ENCODE measurements at places on chromosomes 1 and 21.

- no peak for ATAC-seq
Observed at GRCh38 chr1:218717575-218717974, 372.4 kb downstream of the TGFB2 start.

DNA sequence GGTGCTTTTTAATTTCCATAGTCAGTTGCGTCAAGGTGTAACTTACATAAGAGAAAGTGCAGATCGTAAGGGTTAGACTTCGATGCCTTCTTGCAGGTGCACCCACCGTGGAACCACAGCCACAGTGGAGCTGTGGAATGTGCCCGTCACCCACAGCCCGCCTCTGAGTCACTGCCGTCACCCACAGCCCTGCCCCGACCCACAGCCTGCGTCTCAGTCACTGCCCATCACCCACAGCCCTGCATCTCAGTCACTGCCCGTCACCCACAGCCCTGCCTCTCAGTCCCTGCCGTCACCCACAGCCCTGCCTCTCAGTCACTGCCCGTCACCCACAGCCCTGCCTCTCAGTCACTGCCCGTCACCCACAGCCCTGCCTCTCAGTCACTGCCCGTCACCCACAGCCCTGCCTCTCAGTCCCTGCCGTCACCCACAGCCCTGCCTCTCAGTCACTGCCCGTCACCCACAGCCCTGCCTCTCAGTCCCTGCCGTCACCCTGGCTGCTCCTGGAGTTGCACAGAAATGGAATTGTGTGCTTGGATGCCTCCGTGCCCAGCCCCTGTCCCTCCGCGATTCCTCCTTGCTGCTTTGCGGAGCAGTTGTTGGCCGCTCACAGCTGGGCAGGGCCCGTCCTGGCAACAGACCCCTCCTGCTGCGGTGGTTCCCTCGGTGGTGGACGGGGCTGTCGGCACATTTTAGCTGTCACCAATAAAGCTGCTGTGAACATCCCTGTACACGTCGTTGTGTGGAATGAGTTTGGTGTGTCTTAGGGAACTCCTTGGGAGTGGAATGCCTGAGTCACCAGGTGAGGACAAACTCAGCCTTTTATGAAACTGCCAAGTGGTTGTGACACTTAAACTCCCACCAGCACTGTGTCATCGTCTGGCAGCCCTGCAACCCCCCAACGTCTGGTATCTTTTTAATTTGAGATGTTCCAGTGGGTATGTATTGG, 44.9 kb upstream of the COL6A2 start:
- ATAC-seq: no peak

GRCh38 chr1:167223144-167224103, 2.7 kb downstream of the POU2F1 start:
- ATAC-seq: no peak

GRCh38 chr21:39966786-39967185, 99.5 kb downstream of the PCP4 start:
- no peak for ATAC-seq

DNA sequence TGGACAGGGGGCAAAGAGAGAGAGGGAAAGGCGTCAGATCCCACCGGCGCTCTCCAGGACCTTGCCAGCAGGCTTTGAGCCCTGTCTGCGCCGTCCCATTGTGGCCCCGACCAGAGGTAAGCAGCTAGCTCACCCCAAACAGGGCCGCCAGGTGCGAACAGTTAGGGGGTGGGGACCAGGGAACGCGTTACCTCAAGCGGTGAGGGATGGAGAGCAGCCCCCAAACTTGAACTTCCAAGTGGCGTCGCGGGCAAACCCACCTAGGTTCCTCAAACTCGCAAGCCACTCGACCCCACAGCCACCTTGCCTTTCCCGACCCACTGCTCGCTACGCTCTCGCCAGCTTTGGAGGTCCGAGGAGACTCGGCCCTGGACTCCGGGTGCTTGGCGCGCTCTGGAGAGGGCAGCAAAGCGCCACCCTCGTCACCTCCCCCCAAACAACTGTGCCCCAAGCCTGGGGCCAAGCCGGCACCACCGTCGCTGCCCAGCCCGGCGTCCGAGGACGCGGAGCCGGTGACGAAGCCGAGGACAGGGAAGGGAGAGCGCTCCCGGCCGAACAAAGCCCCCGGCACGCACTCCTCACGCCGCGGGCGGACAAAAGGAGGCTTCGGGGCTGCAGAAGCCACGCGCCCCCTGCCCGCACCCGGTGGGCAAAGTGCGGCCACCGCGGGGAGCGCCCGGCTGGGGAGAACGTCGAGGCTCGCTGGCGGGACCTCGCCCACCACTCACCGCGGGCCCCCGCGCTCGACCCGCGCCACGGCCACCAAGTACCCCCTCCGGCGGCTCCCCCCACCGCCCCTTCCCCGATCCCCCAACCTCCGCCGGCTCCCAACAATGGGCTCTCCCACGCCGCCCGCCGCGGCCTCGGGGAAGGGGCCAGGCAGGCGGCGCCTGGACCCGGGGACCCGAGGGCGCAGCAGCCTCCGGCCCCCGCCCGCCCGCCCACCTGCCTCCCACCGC, 976 bp downstream of the SSBP3 start:
- no peak for ATAC-seq

GRCh38 chr1:38029685-38030511, 16.7 kb downstream of the POU3F1 start:
- ATAC-seq: peak; percentile 71

- no peak for ATAC-seq
Observed at GRCh38 chr21:37008724-37009123, 2.2 kb downstream of the RIPPLY3 start.

- no peak for ATAC-seq
Observed at GRCh38 chr1:178530037-178530402, 17.1 kb downstream of the TEX35 start.

DNA sequence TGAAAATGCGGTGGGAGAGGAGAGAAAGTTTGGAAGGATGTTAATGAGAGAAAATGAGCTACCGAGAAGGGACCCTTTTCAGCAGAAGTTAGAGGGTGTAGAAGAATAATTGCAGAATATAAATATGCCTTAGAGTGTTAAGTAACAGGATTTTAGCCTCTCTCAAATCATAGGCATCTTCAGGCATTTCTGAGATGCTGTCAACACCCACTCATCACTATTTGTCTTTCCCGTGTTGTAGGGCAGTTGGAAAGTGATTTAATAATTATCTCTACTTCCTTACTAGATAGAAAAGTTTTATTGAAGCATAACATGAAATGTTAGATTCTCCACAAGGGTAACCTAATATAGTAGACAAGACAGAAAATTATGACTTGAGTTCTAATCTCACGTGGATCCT, 96.4 kb upstream of the RGS4 start:
- ATAC-seq: no peak

DNA sequence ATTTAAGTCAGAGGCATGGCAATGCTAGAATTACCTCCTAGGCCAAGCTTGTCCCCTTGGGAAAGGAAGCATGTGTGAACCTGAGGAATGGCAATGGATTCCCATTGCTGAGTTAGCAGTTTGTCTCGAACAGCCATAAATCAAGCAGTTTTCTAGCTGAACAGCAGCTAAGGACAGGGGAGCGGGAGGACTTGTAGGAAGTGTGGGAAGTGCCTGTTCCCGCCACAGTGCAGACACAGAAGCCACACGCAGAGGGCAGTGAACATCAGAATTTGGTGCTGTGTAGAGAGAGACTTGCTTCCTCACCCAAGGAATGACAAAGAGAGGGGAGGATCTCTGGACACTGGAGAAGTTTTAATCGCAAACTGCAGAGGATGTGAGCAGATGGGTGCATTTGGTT, 3.8 kb downstream of the PHGDH start:
- ATAC-seq: no peak

DNA sequence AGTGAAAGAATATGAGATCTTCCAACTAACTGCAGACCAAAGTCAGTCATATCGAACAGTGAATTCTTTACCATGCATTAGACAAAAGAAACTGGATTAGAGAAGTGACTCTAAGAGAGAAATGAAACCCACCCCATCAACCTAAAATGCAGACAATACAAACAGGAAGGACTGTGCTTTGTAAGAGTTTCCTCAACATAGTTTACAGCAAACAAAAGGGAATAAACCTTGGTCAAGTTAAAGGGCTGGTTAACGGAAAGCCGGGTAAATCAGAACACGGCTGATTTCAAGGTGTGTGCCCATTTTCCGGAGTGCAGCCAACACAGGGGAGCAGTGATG, 39.2 kb downstream of the SIPA1L2 start:
- ATAC-seq: peak; percentile 52

DNA sequence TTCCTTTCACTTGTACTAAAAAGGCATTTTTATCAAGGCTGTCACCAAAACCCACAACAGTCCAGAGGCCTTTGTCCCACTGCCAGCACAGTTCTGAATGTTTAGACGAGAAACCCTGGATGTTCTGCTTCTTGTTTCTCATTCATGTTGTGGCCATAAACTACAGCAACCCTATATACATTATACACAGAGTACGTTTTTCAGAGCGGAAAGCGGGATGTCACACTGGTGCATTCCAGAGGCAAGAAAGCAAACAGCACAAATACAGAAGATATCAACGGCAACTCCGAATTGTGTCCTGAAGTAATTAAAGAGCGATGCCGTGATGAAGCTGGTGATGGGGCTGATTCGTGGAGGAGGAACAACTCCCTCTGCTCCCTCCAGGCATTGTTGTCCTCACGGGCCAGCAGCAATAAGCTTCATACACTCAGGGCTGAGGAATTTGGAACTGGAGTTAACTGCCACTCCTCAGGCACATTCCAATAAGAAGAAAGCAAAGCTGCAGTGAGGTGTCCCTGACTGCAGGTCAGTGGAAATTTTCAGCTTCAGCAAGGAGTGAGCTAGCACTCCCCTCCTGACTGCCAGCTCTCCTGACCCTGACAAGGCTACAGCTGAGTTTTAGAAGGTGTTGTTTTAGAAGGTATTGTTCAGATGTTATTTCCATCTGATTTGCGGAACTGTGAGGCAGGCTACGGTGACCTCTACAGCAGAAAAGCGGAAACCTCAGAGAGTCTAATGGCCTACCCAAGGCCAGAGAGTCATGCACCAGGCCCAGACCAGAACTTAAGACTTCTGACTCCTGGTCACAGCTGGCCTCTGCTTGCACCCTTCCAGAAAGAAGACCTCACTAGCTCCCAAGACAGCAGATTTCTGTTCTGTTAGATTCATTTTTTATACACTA, 149.0 kb downstream of the TGFBR3 start:
- ATAC-seq: no peak

- no peak for ATAC-seq
Observed at GRCh38 chr1:246483569-246483933, 23.5 kb downstream of the SMYD3 start.

GRCh38 chr1:54812801-54813484, 11.8 kb upstream of the TTC22 start:
- peak; percentile 47 for ATAC-seq

DNA sequence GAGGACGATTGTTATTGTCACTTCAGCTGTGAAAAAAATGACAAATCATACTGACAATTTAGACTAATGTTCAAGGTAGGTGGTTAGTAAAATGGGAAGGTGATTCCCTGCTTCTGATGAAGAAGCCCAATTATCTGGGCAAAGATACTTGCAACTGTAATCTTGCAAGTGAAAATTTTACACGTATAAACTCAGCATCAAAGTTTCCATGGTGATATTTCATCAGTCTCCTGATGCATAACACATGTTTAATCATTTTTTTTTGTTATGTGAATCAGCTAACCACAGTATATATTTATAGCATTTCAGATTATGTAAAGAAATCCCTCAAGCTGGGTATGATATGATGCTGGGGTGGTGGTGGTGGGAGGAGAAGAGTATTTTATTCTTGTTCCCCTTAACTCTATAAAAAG, 16.4 kb upstream of the KCNK1 start:
- no peak for ATAC-seq

- ATAC-seq: no peak
Observed at GRCh38 chr1:29267321-29268070, 31.2 kb downstream of the PTPRU start.

DNA sequence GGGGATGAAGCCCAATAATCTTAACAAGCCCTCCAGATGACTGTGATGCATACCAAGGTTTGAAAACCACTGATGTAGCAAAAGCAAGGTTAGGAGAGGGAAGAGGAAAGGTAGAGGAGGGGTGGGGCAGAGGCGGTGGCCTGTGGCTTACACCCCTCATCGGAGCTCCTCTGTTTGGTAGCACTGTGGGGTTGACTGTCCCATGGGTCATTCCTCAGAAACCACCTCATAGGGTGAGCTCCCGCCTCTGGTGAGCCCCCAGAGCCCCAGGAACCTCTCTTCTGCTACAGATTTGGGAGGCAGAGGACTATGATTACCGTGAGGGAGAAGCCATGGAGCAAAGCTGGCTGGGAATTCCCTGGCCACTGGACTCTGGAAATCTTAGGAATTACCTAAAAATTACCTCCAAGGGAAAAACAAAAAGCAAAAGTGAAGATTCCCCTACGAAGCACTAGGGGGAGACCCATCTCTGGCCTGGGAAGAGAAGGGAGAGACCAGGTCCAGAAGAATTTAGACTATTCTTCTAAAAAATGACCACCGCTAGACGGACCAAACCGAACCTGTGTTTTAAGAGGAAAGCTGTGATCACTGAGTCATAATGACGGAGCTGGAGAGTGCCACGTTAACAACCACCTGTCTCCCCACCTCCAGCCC, 1.5 kb upstream of the RASSF5 start:
- no peak for ATAC-seq

- no peak for ATAC-seq
Observed at GRCh38 chr21:32516756-32517649, 68.3 kb downstream of the TCP10L start.

GRCh38 chr1:183817576-183818288, 12.8 kb downstream of the RGL1 start:
- no peak for ATAC-seq

DNA sequence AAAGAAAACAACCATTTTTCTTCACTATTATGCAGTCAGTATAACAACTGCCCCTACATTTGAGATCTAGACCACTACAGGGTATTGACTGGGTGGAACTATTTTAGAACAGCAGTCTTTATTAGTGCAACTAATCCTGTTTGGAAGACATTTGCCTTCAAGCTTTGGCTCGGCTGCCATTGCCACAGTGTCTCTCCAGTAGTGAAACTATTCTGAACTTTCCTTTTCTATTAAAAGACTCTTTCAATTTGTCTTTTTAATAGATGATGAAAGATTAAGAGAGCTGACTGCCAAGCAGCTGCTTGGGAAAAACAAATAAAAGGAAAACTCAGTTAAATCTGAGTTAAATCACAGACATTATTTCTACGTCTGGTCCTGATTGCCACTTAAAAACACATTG, 49.3 kb downstream of the LPGAT1 start:
- no peak for ATAC-seq

- ATAC-seq: no peak
Observed at GRCh38 chr1:155322571-155322952, 1.9 kb downstream of the RUSC1 start.

DNA sequence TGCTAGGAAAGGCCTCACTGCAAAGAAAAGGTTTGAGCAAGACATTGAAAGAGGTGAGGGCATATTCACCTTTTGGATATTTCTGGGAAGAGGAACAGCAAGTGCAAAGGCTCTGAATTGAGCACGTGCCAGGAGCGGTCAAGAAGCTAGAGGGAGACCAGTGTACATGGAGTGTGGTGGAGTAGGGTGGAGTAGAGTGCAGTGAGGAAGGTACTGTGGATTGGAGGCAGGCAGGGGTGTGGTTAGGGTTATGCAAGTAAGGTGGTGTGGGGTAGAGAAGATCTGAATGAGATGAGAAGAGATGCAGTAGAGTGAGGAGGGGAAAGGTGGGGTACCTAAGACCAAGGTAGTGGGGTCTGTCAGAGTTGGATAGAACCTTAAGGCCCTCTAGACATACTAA, 119.6 kb downstream of the OMA1 start:
- ATAC-seq: no peak

- ATAC-seq: no peak
Observed at GRCh38 chr1:78145105-78145580, 99.4 kb downstream of the GIPC2 start.
